Stimulated activated CD4-positive, alpha-beta T cell treated with anti-CD3 and anti-CD28 coated beads, Interleukin-15, amount 100 ng/mL, for 1 hour (primary cell): ENCODE measurements at places on chromosomes 1 and 21.

DNA sequence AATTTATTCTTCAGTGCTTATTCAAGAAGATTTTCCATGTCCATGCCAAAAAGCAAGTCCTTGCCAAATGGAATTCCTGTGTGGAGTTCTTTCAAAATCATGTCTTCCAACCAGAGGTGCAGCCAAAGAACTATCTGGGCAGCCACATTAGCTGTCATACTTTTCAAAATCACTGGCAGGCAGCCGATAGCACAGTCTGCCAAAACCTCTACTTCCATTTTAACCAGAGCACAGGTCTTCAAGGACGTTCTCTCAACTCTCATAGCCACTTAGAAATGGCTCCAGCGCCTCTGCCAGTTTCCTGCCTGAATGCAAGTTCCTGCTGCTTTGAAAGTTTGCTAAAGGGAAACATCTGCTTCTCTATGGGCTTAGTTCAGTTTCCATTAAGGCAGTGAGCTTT is 975.7 kb upstream of the ADGRL4 start:
- DNase-seq: no peak

DNA sequence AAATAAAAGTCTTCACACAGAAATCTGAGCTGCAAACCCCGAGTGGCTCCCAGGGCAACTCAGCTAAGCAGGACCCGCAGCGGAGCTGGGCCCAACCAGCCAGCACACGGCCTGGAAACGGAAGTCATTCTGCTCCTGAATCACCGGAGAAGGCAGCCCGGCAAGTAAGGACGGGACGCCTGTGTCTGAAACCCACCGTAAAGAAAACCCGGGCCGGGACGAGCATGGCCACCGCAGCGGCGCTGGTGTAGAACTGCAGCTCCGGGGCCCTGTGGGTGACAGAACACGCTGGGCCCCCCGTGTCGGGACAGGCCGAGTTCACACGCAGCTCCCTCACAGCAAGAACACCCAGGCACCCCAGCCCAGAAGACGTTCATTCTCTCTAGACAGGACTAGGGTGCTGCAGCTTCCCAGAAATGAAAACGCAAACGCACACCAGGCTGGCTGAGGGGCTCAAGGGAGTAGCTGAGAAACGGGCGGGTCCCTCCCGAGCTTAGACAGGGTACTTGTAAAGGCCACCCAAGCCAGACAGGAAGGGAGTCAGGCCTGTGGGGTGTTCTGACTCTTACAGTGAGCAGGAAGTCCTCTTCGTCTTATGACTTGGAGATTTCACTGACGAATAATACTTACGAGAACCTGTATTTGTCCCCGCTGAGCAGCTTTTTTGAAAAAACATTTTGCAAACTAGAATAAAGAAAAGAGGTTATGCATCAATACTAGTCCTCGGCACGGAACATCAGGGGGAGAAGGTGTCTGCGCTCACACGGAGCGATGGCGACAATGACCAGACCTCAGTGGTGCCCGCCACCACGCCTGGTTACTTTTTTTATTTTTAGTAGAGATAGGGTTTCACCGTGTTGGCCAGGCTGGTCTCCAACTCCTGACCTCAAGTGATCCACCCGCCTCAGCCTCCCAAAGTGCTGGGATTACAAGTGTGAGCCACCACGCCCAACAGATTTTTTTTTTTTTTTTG is 10.9 kb upstream of the CDK11B start:
- no peak for DNase-seq

DNA sequence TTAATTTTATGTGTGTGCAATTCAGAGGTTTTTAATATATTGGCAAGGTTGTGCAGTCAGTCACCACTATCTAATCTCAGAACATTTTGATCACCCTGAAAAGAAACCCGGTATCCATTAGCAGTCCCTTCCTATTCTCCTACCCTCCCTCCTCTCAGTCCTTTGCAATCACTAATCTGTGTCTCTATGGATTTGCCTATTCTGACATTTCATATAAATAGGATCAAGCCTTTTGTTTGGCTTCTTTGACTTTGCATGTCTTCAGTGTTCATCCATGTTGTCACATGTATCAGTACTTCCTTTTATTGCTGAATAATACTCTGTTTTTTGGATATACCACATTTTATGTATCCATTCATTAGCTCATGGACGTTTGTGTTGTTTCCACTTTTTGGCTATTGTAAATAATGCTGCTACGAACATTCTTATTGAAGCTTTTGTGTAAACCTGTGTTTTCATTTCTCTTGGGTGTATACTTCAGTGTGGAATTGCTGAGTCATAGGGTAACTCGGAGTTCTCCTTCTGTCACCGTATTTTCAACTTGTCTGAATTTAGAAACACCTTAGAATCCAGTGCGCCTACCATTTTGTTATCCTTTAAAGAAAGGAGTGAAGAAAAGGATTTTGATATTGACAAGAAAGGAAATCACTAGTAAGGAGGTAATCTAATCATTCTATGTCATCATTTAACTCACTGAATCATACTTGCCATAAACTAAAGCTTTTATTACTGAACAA is 3.4 kb downstream of the CEP85 start:
- no peak for DNase-seq

DNA sequence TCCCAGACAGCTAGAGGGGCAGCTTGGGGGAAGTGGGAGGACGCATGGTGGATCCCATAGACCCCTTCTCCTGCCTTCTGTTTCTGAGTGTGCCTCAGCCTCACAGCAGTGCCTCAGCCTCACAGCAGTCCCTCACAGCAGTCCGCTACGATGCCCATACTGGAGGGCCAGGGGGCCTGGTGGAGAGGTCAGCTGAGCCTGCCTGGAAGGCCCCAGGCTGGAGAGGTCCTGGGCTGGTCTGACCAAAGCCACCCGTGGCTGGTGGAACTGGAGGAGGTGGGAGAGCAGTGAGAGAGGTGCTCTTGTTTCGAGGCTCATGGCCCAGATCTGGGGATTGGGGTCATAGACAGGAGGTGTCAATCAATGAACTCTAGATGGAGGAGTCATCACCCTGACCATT is 16.0 kb upstream of the RSPO1 start:
- no peak for DNase-seq

DNA sequence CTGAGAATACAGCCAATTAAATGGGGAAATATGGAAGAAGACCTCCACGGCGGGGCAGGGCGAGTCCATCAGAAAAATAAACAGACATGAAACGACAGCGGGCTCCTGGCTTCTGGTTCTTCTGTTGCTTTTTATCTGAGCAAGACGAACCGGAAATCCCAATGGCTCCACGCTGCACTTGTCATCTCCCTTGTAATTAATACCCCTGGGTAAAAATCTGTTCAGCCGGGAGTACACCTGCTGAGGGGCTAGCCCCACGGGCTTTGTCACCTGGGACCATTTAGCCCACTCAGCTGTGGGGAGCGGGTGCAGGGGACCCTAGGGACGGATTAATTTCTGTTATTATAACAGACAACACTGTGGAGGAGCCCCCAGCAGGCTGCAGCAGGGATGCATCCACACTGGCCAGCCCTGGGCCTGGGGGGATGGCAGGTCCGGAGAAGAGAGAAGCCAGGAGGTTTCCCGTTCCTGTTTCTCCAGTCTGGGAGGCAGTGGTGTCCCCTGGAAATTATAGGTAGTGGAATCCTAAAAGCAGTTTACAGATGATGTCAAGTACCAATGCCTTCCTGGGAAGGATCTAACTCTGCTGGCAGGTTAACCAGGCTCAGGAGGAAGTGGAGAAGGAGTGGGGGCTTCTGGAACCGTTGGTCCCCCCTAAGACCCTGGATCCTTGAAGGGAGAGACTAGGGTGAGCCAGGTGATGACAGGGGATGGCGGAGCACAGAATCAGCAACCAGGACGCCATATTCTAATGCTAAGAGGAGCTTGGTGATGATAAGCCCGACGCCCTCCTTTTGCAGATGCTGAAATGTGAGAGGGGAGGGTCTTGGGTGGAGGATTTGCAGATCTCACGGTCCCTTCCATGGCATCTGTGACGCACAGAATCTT is 566.1 kb downstream of the PTPRU start:
- DNase-seq: no peak

DNA sequence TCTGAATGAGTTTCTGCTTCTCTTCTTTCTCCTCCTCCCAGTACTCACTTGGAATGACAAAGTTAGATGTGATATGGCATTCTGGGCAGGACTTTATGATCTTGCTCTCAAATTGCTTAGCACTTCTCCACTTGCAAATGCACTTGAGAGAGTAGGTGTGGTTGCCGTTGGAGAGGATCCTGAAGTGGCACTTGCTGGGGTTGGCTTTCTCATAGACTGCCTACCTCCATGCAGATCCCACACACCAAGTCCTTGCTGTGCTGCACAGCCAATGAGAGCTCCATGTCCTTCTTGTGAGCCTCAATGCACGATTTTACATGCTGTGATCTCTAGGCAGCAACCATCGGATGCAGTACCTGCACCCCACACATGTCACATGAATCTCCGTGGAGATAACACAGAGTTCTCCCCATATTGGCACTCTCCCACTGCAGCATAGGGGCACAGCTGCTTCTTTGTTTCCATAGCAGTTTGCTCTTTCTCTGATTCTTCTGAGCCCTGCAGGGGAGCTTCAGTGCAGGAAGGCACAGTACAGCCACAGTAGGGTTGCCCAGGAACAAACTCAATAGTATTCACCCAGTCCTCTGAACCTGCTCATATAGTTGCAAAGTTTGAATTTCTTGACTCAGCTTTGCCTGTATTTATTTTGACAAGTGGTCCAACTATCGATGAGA is 45.2 kb downstream of the ZNF691 start:
- DNase-seq: no peak
